ENCODE measurements at places on chromosomes 12 and 14.

- DNase-seq = no peak
Observed at GRCh38 chr12:7498809-7499208, 4.8 kb downstream of the CD163 start.

GRCh38 chr12:1884651-1885050 lies 33.8 kb downstream of the CACNA2D4 start:
- no peak for DNase-seq

- DNase-seq = no peak
Observed at GRCh38 chr14:74275241-74275841, 27.4 kb downstream of the ABCD4 start.

GRCh38 chr14:81164167-81164774 lies 56.5 kb downstream of the GTF2A1 start:
- DNase-seq = peak; percentile 2

GRCh38 chr14:103308717-103309616 lies 25.1 kb upstream of the EIF5 start:
- DNase-seq = no peak

DNA sequence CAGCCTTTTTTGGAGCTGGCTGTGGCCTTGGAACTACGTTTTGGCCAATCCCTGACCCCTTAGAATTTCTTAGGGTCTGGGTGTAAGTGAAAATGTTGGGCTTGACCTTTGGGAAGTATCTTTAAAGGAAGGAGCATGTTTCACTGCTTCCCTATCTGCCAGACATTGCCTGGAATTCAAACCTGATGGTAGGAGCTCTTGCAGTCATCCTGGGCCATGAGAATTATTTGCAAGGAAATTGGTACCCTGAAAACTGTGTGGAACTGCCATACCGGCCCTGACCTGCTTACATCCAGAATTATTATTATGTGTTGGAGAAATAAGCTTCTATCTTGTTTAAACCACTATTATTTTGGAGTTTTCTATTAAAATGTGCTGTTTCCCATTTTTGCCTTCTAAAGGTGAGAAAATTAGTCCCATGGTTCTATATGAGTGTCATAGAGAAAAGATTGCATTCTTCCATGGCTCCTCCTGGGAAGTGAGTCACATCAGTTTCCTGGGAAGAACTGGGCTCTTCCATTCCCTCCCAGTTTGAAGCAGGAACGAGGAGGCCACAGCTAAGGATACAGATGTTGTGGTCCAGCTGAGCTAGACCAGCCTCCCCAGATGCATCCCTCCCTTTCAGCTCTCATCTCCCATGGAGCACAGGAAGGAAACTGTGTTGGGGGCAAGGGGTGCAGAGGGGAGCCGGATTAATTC lies 9.5 kb upstream of the PGF start:
- no peak for DNase-seq

DNA sequence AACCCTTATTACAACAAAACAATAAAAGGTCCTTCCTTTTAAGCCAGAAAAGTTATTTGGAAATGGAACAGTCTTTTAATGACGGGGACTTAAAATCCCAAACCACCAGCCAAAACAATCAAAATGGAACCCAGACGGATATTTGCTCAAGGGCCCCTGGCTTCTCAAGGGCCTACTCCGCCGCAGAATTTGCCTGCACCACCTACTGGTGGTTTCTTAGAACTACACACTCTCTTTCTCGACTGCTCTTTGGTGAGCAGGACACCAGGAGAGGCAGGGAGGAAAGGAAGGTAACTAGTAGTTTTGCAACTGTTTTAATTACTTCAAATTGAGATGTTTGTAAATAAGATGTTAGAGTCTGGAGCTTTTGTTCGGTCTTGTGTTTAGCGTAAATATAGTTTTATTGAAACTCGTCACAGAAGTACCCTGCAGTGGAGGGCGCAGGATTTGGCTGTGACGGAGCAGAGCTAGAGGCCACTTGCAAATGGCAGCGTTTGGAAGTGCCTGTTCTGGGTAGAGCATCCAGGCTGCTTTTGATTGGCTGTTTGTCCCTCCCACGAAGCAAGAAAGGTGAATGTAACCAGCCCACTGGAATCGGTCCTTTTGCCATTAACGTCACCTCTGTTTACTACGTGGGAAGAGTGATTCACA lies 238.5 kb downstream of the CACNA1C start:
- DNase-seq = no peak

DNA sequence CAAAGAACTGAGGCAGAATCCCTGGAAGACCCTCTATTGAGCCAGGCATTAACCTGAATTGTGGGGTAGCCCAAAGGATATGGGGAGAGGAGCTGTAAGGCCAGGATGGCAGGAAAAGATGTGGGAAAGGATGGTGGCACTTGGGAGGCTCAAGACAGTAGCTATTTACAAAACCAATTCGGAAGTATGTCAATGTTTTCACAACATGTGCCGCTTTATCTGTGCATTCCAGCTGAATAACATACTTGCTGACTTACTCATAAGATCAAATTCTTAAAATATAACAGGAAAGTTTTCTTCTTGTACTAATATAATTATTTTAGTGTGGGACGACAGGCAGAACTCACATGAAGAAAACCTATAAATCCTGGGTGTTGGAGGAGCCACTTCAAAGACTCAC lies 10.6 kb downstream of the BBS10 start:
- DNase-seq = no peak

DNA sequence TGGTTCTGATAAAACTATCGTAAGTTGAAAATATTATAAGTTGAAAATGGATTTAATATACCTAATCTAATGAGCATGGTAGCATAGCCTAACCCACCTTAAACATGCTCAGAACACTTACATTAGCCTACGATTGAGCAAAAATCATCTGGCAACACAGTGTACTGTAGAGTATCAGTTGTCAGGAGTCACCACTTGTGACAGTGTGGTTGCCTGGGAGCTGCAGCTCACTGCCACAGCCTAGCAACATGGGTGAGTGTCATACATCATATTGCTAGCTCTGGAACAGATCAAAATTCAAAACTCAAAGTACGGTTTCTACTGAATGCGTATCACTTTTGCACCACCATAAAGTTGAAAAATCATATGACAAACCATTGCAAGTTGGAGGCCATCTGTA lies 203.5 kb downstream of the ATXN7L3B start:
- DNase-seq = no peak
